Urinary bladder (tissue), 4 donors: ENCODE measurements at places on chromosomes 7 and 10. TPM values are rescaled to one million over a fixed set of nuclear protein-coding genes. Genes with fewer than 3 reads are reported as not detected.

- no peak for DNase-seq
Measured at GRCh38 chr10:71247414-71247705, 35.0 kb downstream of the UNC5B start.

The CNNM1 gene
- total RNA-seq, result 1.6 TPM

The CCL24 gene
- not detected for total RNA-seq

- no peak for DNase-seq
Measured at GRCh38 chr10:71711052-71711623, 8.4 kb downstream of the C10orf105 start.

GRCh38 chr7:38274486-38274885 is 1.1 kb upstream of the TARP start:
- DNase-seq, result no peak

DNA sequence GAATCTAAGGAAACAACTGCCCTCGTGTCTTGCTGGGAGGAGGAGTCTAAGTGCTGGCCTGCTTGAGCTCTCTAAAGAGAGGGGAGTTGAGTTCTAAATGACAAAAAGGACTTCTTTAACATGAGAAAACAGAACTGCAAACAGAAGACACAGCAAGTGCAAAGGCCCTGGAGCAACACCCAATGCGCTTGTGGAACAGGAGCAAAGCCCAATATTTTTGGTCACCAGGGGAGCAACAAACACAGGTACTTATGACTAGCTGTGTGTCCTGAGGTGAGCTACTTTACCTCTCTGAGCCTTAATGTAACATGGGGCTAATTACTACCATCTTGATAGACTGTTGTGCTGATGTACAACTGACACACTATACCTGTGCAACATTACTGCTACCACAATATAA is 634.3 kb downstream of the PARD3 start:
- no peak for DNase-seq

GRCh38 chr10:71969929-71970328 is 5.7 kb downstream of the CHST3 start:
- DNase-seq, result no peak

- DNase-seq, result no peak
Measured at GRCh38 chr7:152086513-152086912, 61.0 kb downstream of the GALNT11 start.

DNA sequence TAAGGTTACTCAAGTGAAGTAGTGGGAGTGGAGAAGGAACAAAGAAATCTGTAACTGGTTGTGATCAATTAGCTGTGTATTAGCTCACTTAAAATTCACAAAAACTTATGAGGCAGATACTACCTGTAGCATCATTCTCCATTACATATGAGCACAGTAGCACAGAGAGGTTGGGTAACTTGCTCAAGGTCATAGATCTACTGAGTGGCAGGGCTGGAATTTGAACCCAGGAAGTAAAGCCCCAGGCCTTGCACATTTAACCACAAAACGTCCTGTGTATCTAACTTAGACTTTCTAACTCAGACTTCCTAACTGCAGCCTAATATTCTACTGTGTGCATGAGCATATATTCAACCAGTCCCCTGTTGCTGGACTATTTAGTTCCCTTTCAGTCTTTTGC is 5.6 kb upstream of the SLF2 start:
- DNase-seq, result no peak

DNA sequence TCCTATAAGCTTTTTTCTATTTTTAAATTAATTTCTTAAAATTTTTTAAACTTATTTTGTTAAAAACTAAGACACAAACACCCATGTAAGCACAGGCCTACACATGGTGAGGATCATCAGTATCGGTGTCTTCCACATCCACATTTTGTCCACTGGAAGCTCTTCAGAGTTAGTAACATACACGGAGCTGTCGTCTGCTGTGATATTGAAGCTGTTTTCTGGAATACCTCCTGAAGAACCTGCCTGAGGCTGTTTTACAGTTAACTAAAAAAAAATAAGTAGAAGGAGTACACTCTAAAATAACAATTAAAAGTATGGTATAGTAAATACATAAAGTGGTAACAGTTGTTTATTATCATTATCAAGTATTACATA is 17.7 kb downstream of the KLLN start:
- no peak for DNase-seq

DNA sequence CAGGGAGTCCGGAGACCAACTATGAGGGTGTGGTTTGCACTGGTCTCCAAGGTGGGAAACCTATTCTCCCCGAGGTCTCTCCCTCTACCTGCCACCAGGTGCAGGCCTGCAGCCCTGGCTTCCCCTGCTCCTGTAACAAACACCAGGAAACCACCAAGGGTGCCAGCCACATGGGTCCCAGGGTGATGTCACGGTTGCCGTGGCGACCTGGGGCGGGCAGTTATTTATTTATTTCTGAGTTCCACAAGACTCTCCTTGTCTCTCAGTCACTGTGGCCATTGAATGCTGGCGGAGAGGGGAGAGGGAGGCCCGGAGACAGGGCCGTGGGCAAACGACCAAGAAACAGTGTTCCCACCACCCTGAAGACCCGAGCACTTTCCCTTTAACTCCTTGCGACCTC is 27.0 kb downstream of the MMD2 start:
- peak; percentile 1 for DNase-seq

- no peak for DNase-seq
Measured at GRCh38 chr7:12570534-12571461, at the start of gene SCIN. Gene SCIN (plus strand): TSS chr7:12570720. CDS start chr7:12570787, 67 bp downstream.

- DNase-seq, result no peak
Measured at GRCh38 chr10:88232983-88233543, 350.1 kb downstream of the RNLS start.

GRCh38 chr7:1673581-1674118 is 3.6 kb downstream of the ELFN1 start:
- DNase-seq, result no peak

DNA sequence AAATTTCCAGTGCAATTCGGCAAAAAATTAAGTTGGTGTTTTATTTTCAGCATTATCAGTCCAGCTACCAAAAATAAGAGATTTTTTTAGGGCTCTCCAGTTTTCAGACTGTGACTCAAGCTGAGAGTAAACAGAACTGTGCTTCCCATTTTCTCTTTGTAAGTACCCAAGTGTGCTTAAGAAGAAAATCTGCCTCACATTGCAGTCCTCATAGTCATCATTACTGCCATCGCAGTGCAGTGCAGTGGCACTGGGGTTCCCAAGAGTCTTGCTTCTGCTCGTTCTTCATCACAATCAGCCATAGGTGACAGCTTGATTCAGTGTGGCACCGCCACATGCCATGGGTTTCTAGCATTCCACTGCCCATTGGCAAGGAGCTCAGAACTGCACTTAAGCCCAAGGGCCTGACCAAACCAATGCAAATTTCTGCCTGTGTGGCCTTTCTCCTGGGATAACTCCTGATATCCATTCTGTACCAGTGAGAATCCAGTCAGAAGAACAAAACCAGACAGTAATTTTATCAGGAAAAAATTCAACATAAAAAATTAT is 25.6 kb upstream of the ERCC6 start:
- DNase-seq, result no peak

DNA sequence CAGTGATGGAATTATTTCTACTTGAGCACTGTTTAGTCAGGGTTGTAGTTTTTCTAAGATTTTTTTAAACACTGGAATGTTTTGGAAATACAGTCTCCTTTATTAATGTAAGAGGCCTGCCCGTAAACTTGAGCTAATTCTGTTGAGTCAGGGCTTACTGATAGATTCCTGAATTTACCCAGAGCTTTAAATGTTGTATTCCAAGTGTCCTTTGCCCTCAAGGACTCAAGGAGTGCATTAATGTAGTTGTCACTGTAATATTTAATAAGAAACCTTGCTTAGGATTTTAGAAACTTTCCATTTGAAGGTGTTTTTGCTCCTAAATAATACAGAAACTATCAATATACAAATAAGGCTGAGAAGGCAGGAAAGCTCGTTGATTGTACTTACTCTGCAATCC is 89.2 kb downstream of the MACC1 start:
- no peak for DNase-seq

GRCh38 chr7:101058355-101058754 is 26.9 kb upstream of the TRIM56 start:
- no peak for DNase-seq

GRCh38 chr7:7672545-7673239 is 32.1 kb downstream of the UMAD1 start:
- DNase-seq, result no peak

DNA sequence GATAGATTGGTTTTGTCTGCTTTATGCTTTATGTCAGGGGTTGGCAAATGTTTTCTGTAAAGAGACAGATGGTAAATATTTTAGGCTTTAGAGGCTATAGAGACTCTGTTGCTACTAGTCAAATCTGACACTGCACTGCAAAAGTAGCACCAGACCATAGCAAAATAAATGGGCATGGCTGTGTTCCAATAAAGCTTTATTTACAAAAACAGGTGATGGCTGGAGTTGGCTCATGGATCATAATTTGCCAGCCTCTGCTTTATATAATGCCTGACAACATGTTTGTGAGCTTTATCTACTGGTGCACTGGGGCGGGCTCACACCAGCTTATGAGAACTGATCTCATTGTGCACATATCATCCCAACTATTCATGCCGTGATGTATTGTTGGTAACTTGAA is 120.1 kb downstream of the PLXDC2 start:
- no peak for DNase-seq

The NSMCE4A gene
- total RNA-seq, result 94.0 TPM

The GIMAP1 gene
- 4.9 TPM for total RNA-seq

GRCh38 chr7:83984591-83984990 is 210.0 kb downstream of the SEMA3A start:
- no peak for DNase-seq

DNA sequence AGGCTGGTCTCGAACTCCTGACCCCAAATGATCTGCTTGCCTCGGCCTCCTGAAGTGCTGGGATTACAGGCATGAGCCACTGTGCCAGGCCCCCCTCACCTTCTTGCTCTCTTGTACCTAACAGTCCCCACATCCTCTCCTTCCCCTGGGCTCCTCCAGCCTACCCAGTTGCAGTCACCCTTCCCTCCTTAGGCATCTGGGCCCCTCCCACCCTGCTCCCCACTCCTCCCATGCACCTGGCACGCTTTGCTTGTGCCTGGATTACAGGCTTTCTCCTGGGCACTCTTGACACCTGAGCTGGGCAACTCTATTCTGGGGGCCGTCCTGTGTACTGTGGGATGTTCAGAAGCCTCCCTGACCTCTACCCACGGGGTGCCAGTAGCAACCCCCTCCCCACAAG is 3.0 kb downstream of the CLDN15 start:
- DNase-seq, result no peak

GRCh38 chr7:96899108-96899507 is 106.2 kb upstream of the DLX6 start:
- no peak for DNase-seq

The TMEM229A gene
- total RNA-seq, result 2.0 TPM

DNA sequence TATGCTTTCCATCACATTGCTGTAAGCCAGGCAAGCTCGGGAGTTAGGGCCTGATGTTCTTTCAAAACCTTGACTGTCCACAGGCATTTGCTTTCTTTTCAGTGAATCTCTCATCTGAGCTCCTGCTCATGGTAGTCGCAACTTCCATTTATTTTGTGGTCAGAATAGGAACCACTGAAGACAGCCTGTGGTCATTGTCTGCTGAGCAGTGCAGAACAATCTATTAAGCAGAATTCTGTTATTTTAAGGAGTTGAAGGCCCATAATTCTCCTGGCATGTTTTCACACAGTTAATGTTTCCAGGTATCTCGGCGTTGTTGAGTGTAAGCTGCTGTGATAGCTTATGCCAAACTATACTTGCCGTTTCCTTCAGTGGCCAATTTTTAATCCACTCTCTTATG is 491.1 kb upstream of the AKR1E2 start:
- no peak for DNase-seq
